A549 treated with CpdA at 1 μM for 4 hours (cell line): ENCODE measurements at places on chromosomes 3 and 15. TPM values are rescaled to one million over a fixed set of nuclear protein-coding genes. Genes with fewer than 3 reads are reported as not detected.

COL6A5 gene
- total RNA-seq = not detected in 5 replicates

BNC1 gene
- total RNA-seq = 0.29 to 0.52 TPM (median 0.50 TPM) in 5 replicates

FBXO40 gene
- total RNA-seq = not detected in 5 replicates

SERPINI2 gene
- total RNA-seq = not detected in 5 replicates

ST3GAL6 gene
- 0.60 to 1.9 TPM (median 0.91 TPM) in 5 replicates for total RNA-seq

PLA2G4D gene
- total RNA-seq = not detected in 5 replicates

THRB gene
- total RNA-seq = 0.99 to 3.1 TPM (median 1.6 TPM) in 5 replicates

TRH gene
- total RNA-seq = not detected in 5 replicates

RGMA gene
- total RNA-seq = 0.16 to 0.31 TPM (median 0.18 TPM) in 5 replicates

CORO2B gene
- total RNA-seq = 2.7 to 4.8 TPM (median 3.7 TPM) in 5 replicates

FRMD4B gene
- total RNA-seq = 0.85 to 2.8 TPM (median 1.4 TPM) in 5 replicates

FGD5 gene
- 0.05 TPM in 1 of 5 replicates, not detected in the others for total RNA-seq

ADAMTS7 gene
- total RNA-seq = 2.6 to 4.2 TPM (median 3.2 TPM) in 5 replicates

CHST2 gene
- 0.44 to 1.0 TPM (median 0.82 TPM) in 5 replicates for total RNA-seq

PRTG gene
- 8.2 to 11.0 TPM (median 10.2 TPM) in 5 replicates for total RNA-seq

ZNF502 gene
- 1.2 to 2.1 TPM (median 1.5 TPM) in 5 replicates for total RNA-seq

TRIM42 gene
- total RNA-seq = not detected in 5 replicates

GOLGA6L10 gene
- total RNA-seq = 0.35 to 0.68 TPM (median 0.40 TPM) in 5 replicates
